CD4-positive, alpha-beta T cell (primary cell): ENCODE measurements at places on chromosomes 6 and 20. TPM values are rescaled to one million over a fixed set of nuclear protein-coding genes. Genes with fewer than 3 reads are reported as not detected.

DNA sequence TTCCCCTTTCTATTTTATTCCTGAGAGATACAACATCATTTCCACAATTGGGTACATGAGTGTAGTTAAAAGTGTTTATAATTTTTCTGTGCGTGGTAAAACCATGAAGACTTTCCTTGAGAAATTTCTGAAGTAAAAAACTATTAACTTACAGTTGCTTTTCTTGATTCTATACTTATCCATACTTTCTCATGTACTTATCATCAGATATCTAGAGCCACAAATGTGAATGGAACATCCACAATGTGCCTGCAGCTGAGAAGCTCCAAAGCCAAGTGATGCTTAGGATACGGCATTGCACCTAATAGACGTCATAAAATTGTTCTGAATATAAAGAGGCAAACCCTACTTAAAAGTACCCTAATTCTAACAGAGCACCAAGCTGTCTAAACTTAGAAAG lies 2.9 kb downstream of the FILIP1 start:
- H3K36me3 ChIP-seq, result no peaks in the 10 kb centered on the region
- DNase-seq, result no peak

DNA sequence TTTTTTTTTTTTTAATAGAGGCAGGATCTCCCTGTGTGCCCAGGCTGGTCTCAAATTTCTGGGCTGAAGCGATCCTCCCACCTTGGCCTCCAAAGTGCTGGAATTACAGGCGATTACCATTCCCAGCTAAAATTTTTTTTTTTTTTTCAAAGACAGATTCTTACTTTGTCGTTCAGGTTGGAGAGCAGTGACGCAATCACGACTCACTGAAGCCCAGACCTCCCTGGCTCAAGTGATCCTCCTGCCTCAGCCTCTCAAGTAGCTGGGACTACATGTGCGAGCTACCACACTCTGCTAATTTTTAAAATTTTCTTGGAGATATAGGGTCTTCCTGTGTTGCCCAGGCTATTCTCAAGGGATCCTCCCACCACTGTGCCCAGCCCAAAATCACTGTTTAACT lies 58.0 kb upstream of the MYO6 start:
- no peaks in the 10 kb centered on the region for H3K27me3 ChIP-seq
- H3K4me3 ChIP-seq, result no peak overlapping the region
- no peaks in the 10 kb centered on the region for H3K4me1 ChIP-seq
- H3K27ac ChIP-seq, result no peak overlapping the region
- DNase-seq, result no peak

DNA sequence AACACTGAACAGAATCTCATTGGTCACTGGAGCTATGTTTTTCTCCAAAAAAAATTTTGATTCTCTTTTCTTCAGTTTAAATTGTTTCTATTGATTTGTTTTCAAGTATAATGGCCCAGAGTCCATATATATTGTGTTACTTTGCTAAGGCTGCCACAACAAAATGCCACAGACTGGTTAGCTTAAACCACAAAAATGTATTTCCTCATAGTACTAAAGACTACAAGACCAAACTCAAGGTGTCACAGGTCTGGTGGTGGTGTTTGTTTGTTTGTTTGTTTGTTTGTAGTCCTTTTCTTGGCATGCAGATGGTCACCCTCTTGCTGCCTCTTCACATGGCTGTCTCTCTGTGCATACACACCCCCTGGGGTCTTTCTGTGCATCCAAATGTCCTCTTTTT lies 34.0 kb downstream of the BMP5 start:
- DNase-seq, result no peak
- no peaks in the 10 kb centered on the region for H3K36me3 ChIP-seq
- no peaks in the 10 kb centered on the region for H3K27me3 ChIP-seq
- no peak overlapping the region for H3K27ac ChIP-seq
- H3K4me3 ChIP-seq, result no peak overlapping the region

DNA sequence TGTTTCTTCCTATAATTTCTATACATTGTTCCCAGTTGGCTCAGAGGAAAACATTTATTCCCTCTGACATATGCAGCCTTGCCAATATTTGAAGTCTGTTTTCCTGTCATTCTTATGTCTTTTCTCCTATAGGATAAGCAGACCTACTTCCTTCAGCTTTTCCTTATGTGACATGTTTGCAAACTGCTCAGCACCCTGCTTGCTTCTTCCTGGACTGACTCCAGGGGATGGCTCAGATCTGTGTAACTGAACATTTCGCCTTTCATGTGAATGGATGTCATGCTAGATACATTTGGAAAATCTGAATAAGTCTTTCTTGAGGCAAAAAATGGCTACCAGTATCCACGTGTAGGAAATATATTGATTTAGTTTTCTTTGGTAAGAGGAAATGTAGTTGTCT lies 113.2 kb downstream of the CARMIL1 start:
- no peak for DNase-seq
- H3K27me3 ChIP-seq, result no peaks in the 10 kb centered on the region
- no peak overlapping the region for H3K4me3 ChIP-seq
- no peak overlapping the region for H3K27ac ChIP-seq

GRCh38 chr6:125183391-125183790 lies 29.8 kb downstream of the TPD52L1 start:
- H3K27me3 ChIP-seq, result peaks cover 6% of the 10 kb centered on the region
- H3K36me3 ChIP-seq, result no peaks in the 10 kb centered on the region
- no peak overlapping the region for H3K27ac ChIP-seq
- no peaks in the 10 kb centered on the region for H3K4me1 ChIP-seq

DNA sequence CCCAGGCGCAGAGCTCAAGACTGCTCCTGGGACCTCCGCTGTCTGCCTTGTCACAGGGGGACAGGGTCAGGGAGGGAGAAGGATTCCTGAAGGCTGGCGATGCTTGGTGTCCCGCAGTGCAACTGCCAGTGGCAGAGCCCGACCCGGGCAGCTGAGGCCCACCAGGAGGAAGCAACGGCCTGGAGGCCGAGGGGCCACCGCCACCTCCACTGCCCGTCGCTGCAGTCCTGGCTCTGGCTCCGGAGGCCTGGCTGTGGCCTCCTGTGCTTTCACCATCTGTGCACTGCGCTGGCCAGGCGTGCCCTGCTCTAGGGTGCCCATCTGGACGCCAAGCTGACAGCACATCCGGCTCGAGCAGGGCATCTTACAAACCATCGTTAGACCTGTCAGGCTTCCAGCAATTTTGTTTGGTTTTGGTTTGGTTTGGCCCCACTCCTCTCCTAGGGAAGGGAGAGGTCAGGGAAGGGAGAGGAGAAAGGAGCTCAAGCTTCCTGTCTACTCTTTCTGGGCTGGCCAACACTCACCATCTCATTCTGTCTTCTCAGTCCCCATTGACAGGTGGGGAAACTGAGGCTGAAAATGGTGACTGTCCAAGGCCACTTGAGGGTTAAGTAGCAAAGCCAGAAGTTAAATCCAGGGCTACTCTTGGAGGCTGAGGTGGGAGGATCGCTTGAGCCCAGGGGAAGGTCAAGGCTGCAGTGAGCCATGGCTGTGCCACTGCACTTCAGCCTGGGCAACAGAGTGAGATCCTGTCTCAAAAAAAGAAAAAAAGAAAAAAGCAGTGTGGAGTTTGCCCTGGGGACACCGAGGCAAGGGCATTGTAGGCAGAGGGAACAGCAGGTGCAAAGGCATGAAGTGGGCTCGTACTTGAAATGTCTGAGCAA lies 37.7 kb upstream of the NOL4L start:
- H3K36me3 ChIP-seq, result no peaks in the 10 kb centered on the region
- H3K27me3 ChIP-seq, result no peaks in the 10 kb centered on the region
- H3K27ac ChIP-seq, result no peak overlapping the region
- DNase-seq, result no peak

- DNase-seq, result no peak
- H3K36me3 ChIP-seq, result no peaks in the 10 kb centered on the region
- H3K4me1 ChIP-seq, result no peaks in the 10 kb centered on the region
- no peak overlapping the region for H3K27ac ChIP-seq
- no peak overlapping the region for H3K4me3 ChIP-seq
These were observed 23.1 kb upstream of the C6orf141 start for GRCh38 chr6:49527320-49527719.

DNA sequence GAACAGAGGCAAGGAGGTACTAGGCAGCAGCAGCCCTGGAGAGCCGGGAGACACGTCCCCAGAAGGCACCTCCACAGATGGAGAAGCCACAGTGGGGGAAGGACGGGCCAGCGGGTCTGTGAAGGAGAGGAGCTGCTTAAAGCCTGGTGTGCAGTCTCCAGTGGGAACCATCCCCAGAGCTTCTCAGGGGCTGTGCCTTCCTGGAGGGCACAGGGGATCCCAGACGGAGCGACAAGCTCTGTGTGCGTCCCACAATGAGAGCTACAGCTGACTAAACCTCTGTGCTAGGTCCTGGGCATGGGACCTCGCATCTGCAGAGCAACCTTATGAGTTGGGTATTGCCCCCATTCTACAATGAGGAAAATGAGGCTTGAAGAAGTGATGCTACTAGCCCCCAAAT lies 50.7 kb downstream of the EZR start:
- H3K27ac ChIP-seq, result no peak overlapping the region
- H3K27me3 ChIP-seq, result no peaks in the 10 kb centered on the region
- no peak for DNase-seq
- H3K4me3 ChIP-seq, result no peak overlapping the region
- H3K4me1 ChIP-seq, result peaks cover 30% of the 10 kb centered on the region

GRCh38 chr6:18545726-18546125 lies 158.6 kb downstream of the RNF144B start:
- no peak overlapping the region for H3K4me3 ChIP-seq
- no peak for DNase-seq
- no peak overlapping the region for H3K27ac ChIP-seq

DNA sequence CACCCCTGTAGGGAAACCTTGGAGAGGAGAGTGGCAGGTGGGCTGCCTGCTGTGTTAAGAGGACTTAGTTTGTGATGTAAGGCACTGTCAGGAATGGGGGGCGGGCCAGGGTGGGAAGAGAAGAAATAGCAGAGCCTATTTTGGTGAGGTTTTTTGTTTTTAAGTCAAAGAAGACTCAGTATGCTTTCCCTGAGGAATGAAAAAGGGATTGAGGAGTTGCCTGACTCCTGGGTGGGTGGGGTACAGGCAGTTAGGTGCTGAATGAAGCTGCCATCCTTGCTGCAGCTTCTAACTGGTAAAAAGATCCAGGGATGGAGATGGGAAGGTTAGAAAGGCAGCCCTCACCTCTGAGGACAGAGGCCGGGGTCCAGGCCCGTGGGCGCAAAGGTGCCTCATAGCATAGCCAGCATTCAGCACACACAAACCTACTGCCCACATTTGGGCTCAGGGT lies 37.9 kb downstream of the PLCG1 start:
- DNase-seq, result no peak
- no peak overlapping the region for H3K4me3 ChIP-seq
- H3K27ac ChIP-seq, result no peak overlapping the region
- H3K36me3 ChIP-seq, result peaks cover 67% of the 10 kb centered on the region

DNA sequence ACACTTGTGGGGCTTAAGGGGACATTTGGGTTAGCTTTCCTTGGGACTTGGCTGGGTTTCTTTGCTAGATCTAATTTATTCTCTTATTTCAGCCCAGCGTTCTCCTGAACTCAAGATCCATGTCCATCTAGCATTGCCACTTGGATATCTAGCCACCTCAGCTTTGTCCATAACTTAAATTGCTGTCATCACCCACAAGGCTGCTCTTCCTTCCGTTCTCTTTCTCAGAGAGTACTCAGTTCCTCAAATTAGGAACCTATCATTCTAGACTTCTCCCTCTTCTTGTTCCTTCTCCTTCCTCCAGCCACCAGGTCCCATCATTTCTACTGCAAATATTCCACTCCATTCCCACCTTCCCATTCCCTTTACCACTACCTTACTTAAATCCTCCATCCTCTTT lies 4.3 kb downstream of the SMIM26 start:
- H3K4me1 ChIP-seq, result peaks cover 15% of the 10 kb centered on the region
- H3K27ac ChIP-seq, result peak overlapping the region; percentile 4
- H3K27me3 ChIP-seq, result no peaks in the 10 kb centered on the region
- no peak overlapping the region for H3K4me3 ChIP-seq

GRCh38 chr6:35640017-35640664 lies 48.6 kb downstream of the FKBP5 start:
- DNase-seq, result no peak
- H3K4me3 ChIP-seq, result no peak overlapping the region
- H3K36me3 ChIP-seq, result peaks cover 71% of the 10 kb centered on the region
- H3K27ac ChIP-seq, result no peak overlapping the region

GRCh38 chr20:24971376-24972101 lies 21.0 kb downstream of the APMAP start:
- DNase-seq, result no peak
- peaks cover 79% of the 10 kb centered on the region for H3K36me3 ChIP-seq
- no peak overlapping the region for H3K27ac ChIP-seq

GRCh38 chr20:20130399-20130798 lies 78.1 kb downstream of the CFAP61 start:
- H3K4me3 ChIP-seq, result no peak overlapping the region
- DNase-seq, result no peak
- H3K36me3 ChIP-seq, result no peaks in the 10 kb centered on the region
- no peaks in the 10 kb centered on the region for H3K4me1 ChIP-seq
- H3K27me3 ChIP-seq, result no peaks in the 10 kb centered on the region
- no peak overlapping the region for H3K27ac ChIP-seq

DNA sequence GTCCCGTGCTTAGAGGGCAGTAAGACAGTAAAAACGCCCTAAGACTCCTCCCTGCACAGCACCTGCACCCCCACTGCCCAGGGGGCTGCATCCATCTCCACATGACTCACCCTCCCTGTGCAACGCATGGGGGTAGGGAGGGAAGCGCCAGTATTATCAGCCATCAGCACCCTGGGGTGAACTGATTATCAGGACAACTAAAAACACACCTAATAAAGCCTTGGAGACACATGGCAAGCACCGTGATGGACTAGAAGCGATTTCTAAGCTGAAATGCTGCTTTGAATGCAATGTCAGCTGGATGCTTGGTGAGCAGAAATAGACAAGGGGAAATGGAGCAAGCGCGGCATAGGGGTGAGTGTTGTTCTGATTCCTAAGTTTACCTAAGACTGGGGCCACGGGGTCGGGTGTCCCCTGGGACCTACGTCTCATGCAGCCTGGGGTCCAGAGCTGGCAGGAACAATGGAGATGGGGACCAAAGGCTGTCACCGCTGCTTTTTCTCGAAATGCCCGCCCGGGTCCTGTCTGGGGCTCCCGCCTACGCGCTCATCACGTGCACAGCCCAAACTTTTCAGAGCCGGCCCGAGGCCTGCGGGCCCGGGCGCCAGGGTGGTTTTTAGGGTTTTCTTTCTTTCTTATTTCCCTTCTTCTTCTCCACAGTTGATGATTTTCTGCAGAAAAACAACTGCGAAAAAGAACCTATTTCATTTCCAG lies 702 bp upstream of the TNFAIP3 start:
- H3K36me3 ChIP-seq, result peaks cover 3% of the 10 kb centered on the region
- DNase-seq, result peak; percentile 69
- H3K4me1 ChIP-seq, result peaks cover 29% of the 10 kb centered on the region
- no peaks in the 10 kb centered on the region for H3K27me3 ChIP-seq

- no peak overlapping the region for H3K4me3 ChIP-seq
- H3K4me1 ChIP-seq, result no peaks in the 10 kb centered on the region
- no peaks in the 10 kb centered on the region for H3K36me3 ChIP-seq
- H3K27ac ChIP-seq, result no peak overlapping the region
- no peaks in the 10 kb centered on the region for H3K27me3 ChIP-seq
- DNase-seq, result no peak
These were observed 232.5 kb downstream of the LAMA2 start for GRCh38 chr6:129115471-129115870.

GRCh38 chr6:137625808-137626207 lies 131.6 kb upstream of the OLIG3 start:
- H3K4me3 ChIP-seq, result no peak overlapping the region
- H3K27me3 ChIP-seq, result peaks cover 4% of the 10 kb centered on the region
- H3K36me3 ChIP-seq, result no peaks in the 10 kb centered on the region
- H3K4me1 ChIP-seq, result no peaks in the 10 kb centered on the region
- DNase-seq, result no peak

TULP1 gene
- total RNA-seq, result not detected

MRPS18A gene
- total RNA-seq, result 27.7 TPM

PPP1R3G gene
- not detected for total RNA-seq

FKBP1C gene
- not detected for total RNA-seq

NOTCH4 gene
- 0.47 TPM for total RNA-seq
